ENCODE measurements at places on chromosomes 6 and 20. TPM values are rescaled to one million over a fixed set of nuclear protein-coding genes. Genes with fewer than 3 reads are reported as not detected.

The POM121L2 gene
- total RNA-seq: not detected

DNA sequence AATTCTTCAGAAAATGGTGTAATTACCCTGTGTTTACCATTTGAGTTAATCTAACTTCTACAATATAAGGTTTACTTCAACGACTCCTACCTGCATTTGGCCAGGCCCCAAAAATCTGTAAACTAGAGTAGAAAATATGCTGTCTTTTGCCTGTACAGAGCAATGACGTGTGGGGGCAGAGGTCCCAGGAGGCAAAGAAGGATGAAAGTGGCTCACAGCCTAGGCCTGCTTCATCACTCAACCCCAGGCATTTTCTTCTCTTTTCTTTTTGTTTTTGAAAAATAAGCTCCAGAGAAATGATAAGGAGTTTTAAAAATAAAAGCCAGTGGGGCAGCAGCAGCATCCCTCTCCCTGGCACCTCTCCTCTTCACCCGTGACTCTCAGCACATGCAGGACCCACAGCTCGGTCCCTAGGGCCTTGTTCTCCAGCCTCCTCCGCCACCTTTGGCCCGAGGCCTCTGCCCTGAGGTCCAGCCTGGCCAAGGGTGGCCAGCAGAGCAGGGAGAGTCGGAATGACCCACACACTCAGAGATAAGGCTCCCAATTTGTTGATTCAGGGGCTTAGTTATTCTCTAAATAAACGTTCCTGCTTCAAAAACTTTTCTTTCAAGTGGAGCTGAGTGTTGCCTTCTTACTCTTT is 310.3 kb upstream of the RNF24 start:
- H3K36me3 ChIP-seq: no peaks in the 10 kb centered on the region
- H3K27ac ChIP-seq: no peak overlapping the region
- no peak overlapping the region for H3K4me3 ChIP-seq
- peaks cover 3% of the 10 kb centered on the region for H3K27me3 ChIP-seq
- no peak for DNase-seq
- no peaks in the 10 kb centered on the region for H3K4me1 ChIP-seq

DNA sequence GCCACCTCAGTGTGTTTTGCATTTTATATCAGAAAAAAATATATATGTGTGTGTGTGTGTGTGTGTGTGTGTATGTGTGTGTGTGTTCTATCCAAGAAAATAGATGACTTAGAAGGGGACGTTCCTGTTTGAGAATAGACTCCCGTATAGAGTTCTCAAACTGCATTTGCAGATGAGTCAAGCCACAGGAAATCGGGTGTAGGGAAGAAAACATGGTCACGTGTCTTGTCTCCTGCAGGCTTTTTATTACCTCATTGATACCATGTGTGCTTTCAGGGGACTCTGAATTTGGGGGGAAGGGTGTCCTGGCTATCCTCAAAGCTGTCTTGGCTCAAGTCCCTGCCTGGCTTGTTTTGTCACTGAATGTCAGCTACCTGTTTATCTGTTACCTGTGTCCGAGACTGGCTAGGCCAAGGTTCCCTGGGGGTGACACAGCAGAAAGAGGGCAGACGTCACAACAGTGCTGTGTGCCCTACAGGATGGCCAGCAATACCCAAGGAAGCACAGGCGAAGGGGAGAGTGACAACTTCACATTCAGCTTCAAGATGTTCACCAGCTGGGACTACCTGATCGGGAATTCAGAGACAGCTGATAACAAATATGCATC is 55.7 kb upstream of the NOP56 start:
- H3K27ac ChIP-seq: no peak overlapping the region
- peaks cover 9% of the 10 kb centered on the region for H3K27me3 ChIP-seq
- DNase-seq: no peak
- H3K4me1 ChIP-seq: no peaks in the 10 kb centered on the region
- no peak overlapping the region for H3K4me3 ChIP-seq
- H3K36me3 ChIP-seq: no peaks in the 10 kb centered on the region

GRCh38 chr20:44912189-44912588 is 2.3 kb downstream of the PABPC1L start:
- H3K27ac ChIP-seq: no peak overlapping the region
- no peak overlapping the region for H3K4me3 ChIP-seq
- peaks cover 40% of the 10 kb centered on the region for H3K36me3 ChIP-seq
- H3K27me3 ChIP-seq: no peaks in the 10 kb centered on the region

DNA sequence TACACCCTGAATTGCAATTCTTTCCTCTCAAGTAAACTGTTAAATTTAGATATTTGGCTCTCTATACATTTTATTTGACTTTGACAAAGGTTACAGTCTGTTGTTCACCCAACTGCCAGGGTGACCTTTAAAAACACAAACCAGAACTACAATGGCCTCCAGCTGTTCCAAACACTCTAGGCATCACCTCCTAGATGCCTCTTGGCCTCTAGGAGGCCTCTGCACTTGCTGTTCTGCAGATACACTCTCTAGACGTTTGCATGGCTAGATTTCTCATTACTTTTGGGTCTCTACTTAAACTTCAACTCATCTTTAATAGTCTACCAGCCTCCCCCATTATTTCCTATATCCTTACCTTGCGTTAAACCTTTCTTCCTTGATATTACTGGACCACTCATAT is 102.8 kb upstream of the BEND3 start:
- H3K27me3 ChIP-seq: no peaks in the 10 kb centered on the region
- no peaks in the 10 kb centered on the region for H3K36me3 ChIP-seq
- H3K4me1 ChIP-seq: no peaks in the 10 kb centered on the region
- H3K27ac ChIP-seq: no peak overlapping the region
- H3K4me3 ChIP-seq: no peak overlapping the region
- DNase-seq: no peak

GRCh38 chr6:164075981-164076615 is 661.6 kb downstream of the QKI start:
- no peak overlapping the region for H3K4me3 ChIP-seq
- H3K4me1 ChIP-seq: no peaks in the 10 kb centered on the region
- H3K36me3 ChIP-seq: no peaks in the 10 kb centered on the region
- H3K27me3 ChIP-seq: peaks cover 2% of the 10 kb centered on the region
- no peak for DNase-seq

DNA sequence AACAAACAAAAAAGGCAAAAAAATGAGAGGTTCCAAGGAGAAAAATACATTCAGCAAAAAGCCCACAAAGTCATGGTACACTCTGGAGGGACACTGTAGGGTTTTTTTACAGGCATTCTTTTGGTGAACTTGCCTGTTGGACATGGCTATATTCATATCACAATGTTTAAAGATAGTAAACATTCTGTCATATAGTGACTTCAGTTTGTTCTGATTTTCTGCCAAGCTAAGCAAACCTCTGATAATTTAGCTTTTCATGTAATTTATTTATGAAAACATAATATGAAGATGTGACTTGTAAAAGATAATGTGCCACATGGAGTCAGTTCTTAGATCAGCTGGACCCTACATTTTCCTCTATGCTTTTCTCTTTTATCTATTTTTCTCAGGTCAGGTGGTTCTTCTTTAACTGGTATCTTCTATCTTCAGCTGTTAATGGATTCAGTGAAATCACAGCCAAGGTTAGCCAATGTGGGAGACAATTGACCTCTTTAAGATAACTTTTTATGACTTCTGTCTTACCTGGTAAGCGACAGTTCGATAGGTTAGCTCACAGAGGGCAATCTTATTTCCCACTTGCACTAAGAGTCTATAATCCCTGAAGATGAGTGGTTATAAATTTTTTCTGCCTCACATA is 87.9 kb downstream of the ADGRB3 start:
- no peaks in the 10 kb centered on the region for H3K4me1 ChIP-seq
- no peak for DNase-seq
- H3K36me3 ChIP-seq: no peaks in the 10 kb centered on the region
- H3K4me3 ChIP-seq: no peak overlapping the region
- H3K27ac ChIP-seq: no peak overlapping the region

Data from activated CD4-positive, alpha-beta memory T cell treated with anti-CD3 and anti-CD28 coated beads for 36 hours (primary cell).